ENCODE measurements at places on chromosomes 11 and 22.

DNA sequence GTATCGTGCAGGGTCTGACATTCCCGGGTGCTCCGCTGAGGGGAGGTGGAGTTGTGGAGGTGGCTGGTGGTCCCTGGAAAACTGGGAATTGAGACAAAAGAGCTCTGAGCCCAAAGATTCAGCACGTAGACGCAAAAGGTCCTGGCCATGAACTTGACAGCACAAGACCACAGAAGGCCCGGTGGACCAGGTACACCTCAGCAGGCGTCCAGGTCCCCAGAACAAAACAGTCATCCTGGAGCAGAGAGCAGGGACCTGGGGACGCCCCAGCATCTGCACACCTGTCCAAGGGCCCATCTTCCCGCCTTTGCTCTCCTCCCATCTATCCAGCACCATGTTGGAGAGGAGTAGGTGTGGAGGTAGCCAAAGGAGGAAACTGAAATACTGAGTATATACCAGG is 13.8 kb upstream of the MB start:
- DNase-seq = no peak

DNA sequence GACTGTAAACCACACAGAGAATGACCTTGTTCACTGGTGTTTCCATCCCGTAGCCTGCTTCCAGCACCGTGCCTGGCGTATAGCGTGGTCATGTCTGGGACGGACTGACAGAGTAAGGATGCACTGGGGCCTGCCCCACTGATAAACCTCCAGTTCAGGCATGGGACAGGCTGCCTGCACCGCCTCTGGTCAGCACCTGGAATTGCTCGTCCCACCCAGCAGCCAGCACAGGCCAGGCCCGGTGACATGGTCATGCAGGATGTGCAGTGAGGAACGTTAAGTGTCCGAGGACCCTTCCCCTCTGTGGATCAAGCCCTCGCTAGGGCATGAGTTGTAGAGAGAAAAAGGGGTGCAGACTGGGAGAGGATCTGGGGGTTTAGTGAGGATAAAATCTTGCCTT is 44.8 kb downstream of the LMO1 start:
- no peak for DNase-seq

GRCh38 chr22:46017166-46017565 is 40.2 kb upstream of the WNT7B start:
- DNase-seq = no peak

DNA sequence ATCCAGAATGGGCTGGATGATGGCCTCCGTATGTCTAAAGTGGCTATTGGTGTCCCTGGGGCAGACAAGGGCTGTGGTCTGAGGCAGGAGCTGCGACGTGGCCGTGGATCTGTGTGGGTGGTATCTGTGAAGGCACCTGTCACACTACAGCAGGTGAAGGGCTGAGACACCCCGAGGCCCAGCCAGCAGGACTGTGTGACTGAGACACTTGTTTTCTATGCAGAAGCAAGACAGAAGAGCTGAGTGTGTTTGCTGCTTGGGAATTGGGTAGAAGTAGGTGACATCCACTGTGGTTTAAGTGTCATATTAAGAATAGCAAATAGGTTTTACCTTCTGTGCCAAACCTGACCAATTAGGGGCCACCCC is 35.0 kb downstream of the AMPD3 start:
- no peak for DNase-seq

GRCh38 chr22:48428631-48429371 is 1398.9 kb downstream of the BRD1 start:
- DNase-seq = no peak

DNA sequence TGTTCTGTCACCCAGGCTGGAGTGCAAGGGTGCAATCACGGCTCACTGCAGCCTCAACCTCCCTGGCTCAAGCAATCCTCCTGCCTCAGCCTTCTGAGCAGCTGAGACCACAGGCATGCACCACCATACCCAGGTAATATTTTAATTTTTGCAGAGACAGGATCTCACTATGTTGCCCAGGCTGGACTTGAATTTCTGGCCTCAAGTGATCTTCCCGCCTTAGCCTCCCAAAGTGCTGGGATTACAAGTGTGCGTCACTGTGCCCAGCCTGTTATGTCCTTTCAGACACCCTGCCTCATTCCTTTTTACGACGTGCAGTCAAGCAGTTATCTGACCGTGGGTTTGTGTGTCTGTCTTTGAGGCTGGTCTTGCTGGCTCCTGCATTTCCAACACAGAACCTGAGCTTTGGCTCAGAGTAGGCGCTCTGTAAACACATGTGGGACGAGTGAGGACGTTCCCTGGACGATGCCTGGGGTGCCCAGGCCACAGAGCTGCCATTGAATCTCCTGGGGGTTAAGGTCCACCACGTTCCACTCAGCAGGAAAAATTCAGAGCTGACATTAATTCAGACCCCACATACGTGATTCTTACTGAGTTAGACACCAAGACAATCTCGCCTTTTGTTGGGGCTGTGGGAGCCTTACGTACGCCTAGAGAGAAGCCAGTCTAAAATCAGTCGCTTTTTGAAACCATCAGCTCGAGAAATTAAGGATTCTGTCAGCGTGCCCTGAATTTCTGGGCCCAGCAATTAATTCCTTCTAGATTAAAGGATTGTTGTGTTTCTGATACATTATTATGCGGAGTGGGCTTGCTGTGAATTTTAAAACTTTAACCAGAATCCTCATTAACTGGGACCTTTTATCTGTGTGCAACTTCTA is 21.5 kb upstream of the EMID1 start:
- no peak for DNase-seq

DNA sequence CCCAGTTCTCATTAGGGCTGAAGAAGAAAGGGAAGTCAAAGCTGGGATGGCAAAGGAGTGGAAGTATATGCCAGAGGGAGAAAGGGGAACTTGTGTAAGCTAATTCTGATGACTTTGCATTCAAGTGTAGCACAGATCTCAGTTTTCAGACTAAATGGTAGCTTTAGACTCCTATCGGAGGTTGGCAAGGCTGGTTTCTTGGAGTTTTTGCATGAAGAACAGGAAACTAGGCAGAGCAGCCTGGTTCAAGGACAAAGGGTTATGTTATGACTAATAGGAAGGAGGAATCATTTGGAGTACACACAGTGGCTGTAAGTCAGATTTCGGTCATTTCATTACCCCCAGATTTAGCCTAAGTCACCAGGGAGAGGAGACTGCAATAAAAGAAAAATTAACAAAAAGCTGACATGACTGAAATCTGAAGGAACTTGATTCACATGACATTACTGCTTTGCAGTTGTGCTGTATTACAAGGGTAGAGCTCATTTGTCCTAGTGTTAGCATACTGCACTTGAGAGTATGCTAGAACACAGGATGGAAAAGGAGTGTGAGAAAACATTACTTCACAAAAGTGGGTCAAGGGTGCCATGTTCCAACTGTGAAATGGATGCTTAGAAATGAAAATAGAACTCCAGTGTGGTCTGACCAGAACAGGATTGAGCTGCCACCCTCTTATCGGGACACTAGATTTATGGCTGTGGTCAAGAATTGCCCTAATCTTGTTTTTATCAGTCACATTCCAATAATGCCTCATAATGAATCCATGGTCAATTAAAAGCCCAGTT is 23.6 kb downstream of the ADM start:
- no peak for DNase-seq

DNA sequence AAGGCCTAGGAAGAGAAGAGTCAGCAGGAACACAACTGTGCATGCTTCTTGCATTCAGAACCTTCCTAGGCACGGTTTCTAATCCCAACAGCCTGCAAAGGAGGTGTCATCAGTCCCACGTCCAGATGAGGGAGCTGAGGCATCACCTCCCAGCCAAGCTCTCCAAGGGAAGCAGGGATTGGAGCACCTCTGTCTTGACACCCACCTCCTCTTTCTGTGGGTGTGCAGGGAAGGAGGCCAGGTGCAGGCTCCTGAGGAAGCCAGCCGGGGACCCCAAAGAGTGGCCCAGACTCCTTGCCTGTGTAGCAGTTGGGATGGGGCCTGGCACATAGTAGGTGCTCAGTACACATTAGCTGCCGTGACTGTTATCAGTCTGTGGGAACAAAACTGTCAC is 2.0 kb downstream of the PNPLA5 start:
- DNase-seq = no peak

DNA sequence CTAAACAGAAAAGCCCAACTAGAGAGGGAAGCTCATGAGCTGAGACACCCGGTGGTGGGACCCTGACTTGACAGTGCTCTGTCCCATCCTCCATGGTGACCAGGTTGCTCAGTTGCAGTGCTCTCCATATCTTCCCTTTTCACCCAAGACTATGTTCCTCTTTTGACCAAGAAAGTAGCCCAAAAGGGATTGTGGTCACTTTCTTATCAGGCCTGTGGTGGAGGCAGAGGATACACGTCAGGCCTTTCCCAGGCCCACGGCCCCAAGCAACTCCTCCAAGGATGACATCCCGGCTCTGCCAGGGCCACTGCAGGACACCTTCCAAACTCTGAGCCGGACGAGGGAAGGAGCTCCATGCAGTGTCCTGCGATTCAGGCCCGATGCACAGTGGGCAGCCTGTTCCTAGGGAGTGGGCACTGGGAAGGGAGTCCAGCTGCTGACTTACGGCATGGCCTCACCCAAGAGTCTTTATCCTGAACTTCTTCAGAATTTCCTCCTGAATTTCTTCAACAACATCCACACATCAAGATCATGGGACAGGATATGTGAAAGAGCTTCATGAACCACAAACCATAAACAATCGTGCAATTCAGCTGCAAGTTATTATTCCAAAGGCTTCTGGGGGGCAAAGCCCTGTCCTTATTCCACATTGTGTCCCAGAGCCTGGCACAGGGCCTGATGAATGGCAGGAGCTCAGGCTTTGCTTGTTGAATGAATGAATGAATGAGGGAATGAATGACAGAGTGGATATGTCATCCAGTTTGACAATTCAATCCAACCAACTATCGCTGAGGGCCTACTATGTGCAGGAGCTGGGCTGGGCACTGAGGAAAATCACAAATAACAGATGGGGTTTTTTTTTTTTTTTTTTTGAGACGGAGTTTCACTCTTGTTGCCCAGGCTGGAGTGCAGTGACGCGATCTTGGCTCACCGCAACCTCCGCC is 36.0 kb upstream of the MYH9 start:
- DNase-seq = no peak

GRCh38 chr11:112783945-112784322 is 177.3 kb upstream of the NCAM1 start:
- no peak for DNase-seq

DNA sequence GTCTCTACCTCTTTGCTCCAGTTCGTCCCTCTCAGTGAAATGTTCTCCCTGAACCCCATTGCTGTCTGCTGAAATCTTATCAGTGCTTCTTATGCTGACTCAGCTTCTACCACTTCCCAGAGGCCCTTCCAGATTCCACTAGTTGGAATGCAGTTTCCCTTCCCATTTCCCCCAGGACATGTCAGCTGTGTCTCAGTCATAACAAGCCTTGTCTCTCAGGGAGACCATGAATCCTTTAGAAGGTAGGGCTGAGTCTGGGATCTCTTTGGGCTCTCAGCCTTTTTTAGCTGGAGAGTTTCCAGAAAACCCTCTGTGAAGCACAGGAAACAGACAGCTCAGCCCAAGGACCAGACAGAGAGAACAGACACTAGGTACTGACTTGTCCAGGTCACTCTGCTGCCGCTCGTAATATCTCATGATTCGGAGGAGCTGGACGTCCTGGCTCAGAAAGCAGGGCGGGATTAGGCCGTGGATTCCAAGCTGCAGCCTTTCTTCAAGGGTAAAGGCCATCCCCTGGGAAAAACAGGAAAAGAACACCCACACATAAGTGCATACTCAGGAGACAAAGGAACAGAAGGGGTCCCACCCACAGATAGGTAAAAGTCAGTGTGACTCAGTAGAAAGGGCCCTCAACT is 113.0 kb downstream of the ME3 start:
- no peak for DNase-seq

DNA sequence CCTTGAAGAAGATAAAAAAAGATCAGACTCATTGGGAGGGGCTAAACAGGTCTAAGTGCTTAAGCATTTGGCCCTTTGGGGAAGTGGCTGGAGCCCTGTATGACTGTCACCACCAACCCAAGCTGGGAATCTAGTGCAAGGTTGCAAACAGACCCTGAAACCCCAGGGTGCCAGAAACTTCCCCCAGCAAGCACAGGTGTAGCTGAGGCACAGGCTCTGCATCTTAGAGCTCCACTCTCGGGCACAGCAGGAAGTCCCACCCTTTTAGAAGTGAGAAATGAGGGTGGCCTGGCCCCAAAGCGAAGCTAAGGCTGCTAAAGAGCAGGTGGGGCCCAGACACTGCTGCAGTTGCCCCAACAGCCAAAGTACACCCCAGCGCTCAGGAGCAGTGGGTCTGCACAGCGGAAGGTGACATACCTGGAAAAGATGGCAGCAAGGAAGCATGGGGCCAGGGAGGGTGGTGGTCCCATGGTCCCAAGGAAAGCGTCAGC is 5.8 kb upstream of the KDM2A start:
- no peak for DNase-seq

DNA sequence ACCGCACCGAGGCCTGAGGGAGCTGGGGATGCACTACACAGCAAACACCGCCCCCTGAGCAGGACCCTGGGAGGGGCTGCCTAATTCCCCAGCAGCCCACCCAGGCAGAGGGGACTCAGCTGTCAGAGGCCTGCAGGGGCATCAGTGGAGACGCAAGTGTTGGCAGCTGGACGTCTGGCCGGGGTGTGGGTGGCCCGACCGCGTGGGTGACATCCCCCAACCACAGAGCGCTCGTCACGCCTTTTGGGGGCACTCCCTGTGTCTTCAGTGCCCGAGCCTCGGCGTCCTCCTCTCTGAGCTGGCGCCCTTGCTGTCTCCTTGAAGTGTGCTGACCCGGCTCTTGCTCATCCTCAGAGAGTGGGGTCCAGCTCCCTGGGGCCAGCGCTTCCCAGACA is 150.2 kb downstream of the BRD1 start:
- no peak for DNase-seq

GRCh38 chr11:133988686-133989410 is 32.1 kb upstream of the IGSF9B start:
- DNase-seq = no peak

DNA sequence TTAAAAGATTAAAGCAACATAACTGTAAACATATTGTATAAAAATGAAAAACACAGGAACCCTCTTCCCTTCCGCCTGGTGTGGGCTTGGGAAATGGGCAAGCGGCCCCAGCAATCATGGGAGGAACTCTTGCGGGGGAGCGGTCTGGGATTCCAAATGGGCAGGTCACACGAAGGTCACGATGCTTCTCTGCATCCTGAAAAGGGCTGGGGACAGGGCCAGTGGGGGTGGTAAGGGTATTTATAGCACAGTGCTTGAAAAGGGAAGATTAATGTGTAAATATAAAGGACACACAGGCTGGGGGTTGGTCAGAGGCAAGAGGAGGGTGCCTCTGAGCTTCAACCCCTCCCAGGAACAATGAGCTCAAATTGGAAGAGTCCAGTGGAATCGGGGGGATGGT is 46.9 kb upstream of the OR4B1 start:
- no peak for DNase-seq

GRCh38 chr11:130455483-130456127 is 7.2 kb downstream of the ADAMTS15 start:
- DNase-seq = no peak

Data from hindlimb muscle (tissue), 1 donor.